ENCODE measurements at places on chromosomes 5 and 9.
A peak's percentile ranks its signal among the peaks of the same experiment; 100 is the strongest.

GRCh38 chr5:124056991-124057723, 545.2 kb downstream of the CSNK1G3 start:
- DNase-seq, result peak; percentile 19

DNA sequence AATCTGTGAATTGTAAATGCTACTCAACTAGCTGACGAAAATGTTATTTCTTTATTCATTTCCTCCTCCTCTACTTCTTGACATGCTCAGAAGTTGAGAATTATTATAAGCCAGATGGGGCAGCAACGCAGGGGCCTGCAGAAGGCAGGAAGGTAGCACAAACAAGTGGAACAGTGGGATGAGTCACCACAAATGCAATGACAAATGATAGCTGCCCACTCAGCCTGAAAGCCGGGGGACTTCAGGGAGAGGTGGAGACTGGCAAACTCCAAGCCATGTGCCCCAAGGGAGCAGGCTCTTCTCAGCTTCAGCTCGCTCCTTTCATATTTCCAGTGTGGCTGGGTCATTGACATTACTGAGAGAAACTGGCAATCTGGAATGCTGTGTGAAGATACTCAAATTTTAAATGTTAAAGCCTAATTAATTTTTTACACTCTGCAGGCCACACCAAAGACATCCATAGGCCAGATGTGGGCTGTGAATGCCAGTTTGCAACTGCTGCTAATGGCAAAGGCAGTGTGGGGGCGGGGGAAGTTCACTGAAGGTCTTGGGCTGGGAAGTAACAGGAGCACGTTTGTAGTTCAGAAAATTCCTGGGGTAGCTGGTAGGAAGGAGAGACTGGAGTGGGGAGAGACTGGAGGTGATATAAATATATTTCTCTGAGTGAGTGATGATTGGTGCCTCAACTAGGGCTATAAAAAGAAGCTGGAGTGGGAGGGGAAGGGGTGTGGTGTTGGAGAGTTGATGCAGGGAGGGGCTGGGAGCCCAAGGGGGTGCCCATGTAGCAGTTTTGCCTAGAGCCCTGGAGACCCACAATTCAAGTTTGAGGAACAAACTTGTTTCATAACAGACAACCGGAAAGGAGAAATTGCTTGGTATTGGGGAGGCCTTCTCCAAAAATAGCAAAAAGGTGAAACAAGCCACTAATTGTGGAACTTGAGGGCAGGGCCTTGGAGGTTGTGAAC, 20.8 kb upstream of the ADRB2 start:
- peak; percentile 18 for DNase-seq

DNA sequence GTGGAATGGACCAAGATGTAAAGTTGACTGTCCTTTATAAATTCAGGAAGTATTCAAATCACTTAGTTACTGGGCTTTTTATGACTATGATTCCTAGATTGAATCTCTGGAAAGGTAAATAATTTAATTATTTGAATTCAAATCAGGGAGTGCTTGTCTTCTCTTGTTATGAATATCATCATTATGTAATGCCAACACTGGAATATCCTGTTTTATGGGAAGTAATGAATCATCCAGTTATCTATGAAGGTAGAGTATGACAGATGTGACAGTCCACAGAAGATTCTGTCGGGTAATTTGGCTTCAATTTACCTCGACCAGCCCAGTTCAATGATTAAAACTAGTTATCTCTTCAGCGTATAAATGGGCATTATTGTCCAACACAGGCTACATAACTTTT, 141.0 kb upstream of the NUDT12 start:
- no peak for DNase-seq

DNA sequence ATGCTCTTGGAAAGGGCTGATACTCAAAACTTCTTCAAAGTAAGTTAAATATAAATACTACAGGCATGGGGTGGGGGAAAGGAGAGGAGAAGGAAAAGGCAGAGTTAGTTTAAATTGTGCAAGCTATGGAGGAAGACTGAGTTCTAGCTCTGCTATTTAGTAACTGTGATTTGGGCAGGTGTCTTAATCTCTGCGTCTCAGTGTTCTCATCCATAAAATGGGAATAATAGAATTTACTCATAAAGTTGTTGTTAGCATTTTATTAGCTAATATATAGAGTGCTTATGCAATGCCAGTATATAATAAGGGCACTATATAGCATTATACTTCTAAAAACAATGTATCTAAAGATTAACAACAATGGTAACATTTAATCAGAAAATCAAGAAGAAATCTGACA, 12.7 kb upstream of the PURA start:
- no peak for DNase-seq

DNA sequence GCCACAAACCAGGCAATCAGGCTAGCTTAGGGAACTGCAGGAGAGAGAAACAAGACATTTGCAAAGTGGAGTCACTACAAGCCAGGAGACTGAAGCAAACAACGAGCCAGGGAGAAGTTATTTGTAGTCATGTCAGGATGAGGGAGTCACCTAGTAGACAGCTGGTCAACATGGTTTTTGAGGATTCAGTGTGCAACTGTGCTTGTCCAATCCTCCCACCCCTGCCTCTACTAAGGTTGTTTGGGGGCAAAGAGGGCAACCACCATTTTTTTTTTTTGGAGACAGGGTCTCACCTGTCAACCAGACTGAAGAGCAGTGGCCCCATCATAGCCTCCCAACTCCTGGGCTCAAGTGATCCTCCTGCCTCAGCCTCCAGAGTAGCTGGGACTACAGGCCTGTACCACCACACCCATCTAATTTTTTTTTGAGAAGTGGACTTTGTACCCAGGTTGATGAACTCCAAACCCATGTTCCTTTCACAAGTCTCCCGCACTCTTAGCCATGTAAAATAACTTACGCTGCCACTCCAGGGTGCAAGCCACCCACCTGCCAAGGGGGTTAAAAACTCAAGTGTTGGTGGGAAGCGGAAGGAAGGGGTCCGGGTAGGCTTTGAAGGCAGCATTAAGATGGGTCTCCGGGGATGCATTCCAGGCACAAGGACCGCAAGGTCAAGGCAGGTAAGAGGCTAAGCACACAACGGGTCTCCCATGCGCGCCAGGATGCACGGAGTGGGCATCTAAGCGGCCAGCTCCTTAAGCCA, 995 bp downstream of the RPL35 start:
- DNase-seq, result no peak

GRCh38 chr9:21830589-21830988, 28.2 kb downstream of the MTAP start:
- DNase-seq, result no peak

- no peak for DNase-seq
Observed at GRCh38 chr5:36689225-36689624, 82.8 kb downstream of the SLC1A3 start.

DNA sequence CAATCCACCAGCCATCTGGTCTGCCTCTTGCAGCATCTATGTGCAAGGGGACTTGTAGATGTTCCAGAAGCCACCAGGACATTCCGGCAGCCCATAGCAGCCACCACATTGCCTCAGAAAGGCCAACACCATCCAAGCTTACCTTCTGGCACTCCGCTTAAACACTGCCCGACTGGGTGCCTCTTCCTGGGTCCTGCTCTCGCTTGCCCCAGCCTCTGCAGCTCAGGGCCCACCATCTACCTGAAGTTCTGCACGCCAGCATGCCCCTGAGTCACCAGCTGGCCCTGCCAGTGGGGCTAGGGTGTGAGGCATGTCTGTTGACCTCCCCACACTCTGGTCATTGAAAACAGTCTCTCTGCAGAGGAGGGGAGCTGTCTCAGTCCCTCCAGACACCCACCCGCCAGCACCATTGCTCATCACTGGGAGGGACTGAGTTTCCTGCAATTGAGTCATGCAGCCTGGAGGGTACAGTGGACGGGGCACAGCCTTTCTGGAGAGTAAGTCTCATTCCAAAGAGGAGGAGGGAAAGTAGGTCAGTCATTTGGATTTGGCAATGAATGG, 16.9 kb upstream of the COL5A1 start:
- no peak for DNase-seq

- no peak for DNase-seq
Observed at GRCh38 chr9:95409650-95410426, 92.3 kb upstream of the FANCC start.

DNA sequence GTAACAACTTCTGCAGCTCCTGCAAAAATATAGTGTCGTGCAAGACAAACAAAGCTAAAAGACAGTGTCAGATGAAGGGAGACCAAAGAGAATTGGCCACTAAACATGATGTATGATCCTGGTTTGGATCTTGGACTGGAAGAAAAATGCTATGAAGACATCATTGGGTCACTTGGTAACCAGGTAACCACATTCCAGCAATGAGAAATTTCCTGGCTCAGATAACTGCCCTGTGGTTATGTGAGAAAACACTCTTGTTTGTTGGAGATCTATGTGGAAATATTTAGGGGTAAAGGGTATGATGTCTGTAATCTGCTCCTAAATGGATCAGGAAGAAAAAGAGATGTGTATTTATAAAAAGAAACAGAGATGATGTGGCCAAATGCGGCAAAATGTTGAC, 45.5 kb upstream of the ANKRD33B start:
- DNase-seq, result no peak

GRCh38 chr5:170302653-170303501, 5.3 kb upstream of the LCP2 start:
- DNase-seq, result peak; percentile 93

DNA sequence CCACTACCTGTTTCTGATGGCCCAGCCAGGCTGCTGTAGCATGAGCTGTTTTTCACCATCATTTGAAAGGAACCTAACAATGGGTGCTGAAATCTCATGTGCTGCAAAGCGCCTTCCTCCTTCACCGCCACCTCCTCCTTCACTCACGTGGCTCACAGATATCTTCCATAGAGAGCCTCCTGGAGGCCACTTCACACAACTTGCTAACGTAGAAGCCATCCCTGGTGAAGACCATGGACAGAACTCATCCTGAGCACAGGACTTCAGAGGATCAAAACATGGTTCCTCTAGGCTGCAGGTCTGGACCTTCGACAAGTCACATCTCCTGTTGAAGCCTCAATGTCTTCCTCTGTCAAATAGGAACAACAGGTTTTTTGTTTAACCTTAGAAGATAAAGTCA, 155.5 kb upstream of the RAD23B start:
- DNase-seq, result no peak

- DNase-seq, result no peak
Observed at GRCh38 chr9:28120626-28121025, 547.3 kb upstream of the C9orf72 start.

DNA sequence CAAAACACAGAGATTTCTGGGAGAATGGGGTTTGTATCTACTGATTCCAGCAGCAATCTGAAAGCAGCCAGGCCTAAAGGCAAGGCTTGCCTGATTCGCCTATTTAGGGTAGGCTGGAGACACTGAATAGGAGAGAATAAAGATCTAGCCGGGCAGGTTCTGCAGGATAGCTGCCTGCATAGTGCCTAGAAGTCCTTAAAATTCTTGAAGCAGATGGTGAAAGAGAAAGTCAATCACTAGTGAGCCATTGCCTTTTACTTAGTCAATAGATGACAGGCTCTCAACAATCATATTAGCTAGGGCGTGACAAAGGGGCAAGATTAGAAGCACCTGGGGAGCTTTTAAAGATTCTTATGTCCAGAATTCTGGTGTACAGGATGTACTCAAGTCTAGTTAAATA, 522.7 kb downstream of the HTR1A start:
- no peak for DNase-seq

GRCh38 chr5:173853370-173854131, 34.6 kb upstream of the CPEB4 start:
- peak; percentile 97 for DNase-seq

DNA sequence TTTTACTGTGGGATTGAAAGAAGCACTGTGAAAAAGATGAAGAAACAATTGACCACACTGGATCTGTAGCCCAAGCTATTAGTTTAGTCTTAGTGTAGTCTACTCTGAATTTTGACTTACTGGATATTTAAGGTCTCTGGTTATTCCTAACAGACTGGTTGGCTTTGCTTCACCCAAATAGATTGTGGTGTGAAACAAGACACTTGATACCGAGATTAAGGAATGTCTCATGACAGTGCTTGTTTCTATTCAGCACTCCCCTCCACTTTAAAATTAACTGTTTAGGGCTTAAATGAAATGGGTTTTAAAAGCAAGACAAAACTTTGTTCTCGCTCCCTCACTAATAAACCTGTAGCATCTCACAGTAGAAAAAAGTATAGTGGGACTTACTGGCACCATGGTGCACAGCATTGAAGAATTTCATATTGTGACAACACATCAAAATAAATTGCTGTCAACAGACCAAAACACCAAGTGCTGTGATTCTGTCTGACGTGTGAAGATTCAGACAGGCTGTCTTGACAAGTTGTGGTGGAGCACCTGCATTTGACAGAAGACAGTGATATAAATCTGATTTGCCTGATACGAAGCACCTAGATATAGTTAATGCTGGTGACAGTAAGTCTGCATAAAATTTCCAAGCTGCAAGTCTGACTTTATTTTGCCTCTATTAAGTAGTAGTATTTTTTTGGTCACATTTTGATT, 73.1 kb downstream of the PBX3 start:
- DNase-seq, result peak; percentile 10

DNA sequence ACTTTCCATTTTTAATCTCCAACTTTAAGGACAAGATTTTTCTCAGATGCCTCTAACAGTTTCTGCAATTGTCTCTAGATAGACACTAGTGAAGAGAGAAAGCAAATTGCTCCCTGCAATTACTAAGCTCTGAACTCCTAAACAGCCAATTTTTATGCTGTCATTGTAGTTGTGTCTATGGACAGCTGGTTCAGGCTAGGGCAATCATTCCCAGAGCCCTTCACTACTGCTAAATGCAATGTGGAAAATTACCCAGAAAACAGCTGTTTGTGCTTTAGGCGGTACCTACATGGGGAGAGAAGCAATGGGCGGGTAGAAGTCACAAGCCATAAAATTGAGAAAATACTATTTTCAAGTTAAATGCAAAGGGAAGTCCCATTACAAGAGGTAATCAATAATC, 211.6 kb downstream of the SPOCK1 start:
- DNase-seq, result no peak

GRCh38 chr9:130693101-130693425, 517 bp upstream of the EXOSC2 start:
- DNase-seq, result peak; percentile 19

- no peak for DNase-seq
Observed at GRCh38 chr5:33806738-33807442, 84.9 kb downstream of the ADAMTS12 start.

GRCh38 chr9:34633166-34633565, 4.3 kb upstream of the ARID3C start:
- no peak for DNase-seq
